Uterus (tissue), 4 donors: ENCODE measurements at places on chromosomes 5 and 9. TPM values are rescaled to one million over a fixed set of nuclear protein-coding genes. Genes with fewer than 3 reads are reported as not detected.

Gene HINT1
- total RNA-seq: 237 TPM

Gene AQP3
- 5.8 TPM for total RNA-seq

Gene TLX3
- not detected for total RNA-seq

Gene SLC25A2
- total RNA-seq: not detected

Gene FSTL4
- total RNA-seq: not detected

Gene PDCD1LG2
- 0.83 TPM for total RNA-seq

Gene IL13
- not detected for total RNA-seq

Gene LRRC19
- total RNA-seq: not detected

Gene PPP1R2B
- not detected for total RNA-seq

Gene GBA2
- total RNA-seq: 41.5 TPM

GRCh38 chr9:122197426-122197825 lies 31.3 kb downstream of the LHX6 start:
- no peaks in the 10 kb centered on the region for H3K36me3 ChIP-seq
- H3K27ac ChIP-seq: no peak overlapping the region
- no peak for DNase-seq
- H3K4me3 ChIP-seq: no peak overlapping the region

GRCh38 chr5:100479079-100479688 lies 56.0 kb upstream of the FAM174A start:
- H3K4me1 ChIP-seq: no peaks in the 10 kb centered on the region
- no peaks in the 10 kb centered on the region for H3K36me3 ChIP-seq

- H3K27ac ChIP-seq: no peak overlapping the region
- no peaks in the 10 kb centered on the region for H3K27me3 ChIP-seq
- no peaks in the 10 kb centered on the region for H3K36me3 ChIP-seq
Measured at GRCh38 chr5:121024416-121025311, 560.6 kb downstream of the PRR16 start.

- no peak for DNase-seq
- H3K4me1 ChIP-seq: no peaks in the 10 kb centered on the region
- no peaks in the 10 kb centered on the region for H3K36me3 ChIP-seq
- no peak overlapping the region for H3K27ac ChIP-seq
Measured at GRCh38 chr5:4386152-4386551, 754.0 kb upstream of the ADAMTS16 start.

- peaks cover 12% of the 10 kb centered on the region for H3K27me3 ChIP-seq
- peaks cover 5% of the 10 kb centered on the region for H3K4me1 ChIP-seq
- H3K4me3 ChIP-seq: no peak overlapping the region
- H3K27ac ChIP-seq: no peak overlapping the region
Measured at GRCh38 chr9:21558615-21559401, 76.7 kb upstream of the IFNE start.

- no peaks in the 10 kb centered on the region for H3K27me3 ChIP-seq
- H3K27ac ChIP-seq: no peak overlapping the region
- no peaks in the 10 kb centered on the region for H3K4me1 ChIP-seq
- H3K36me3 ChIP-seq: no peaks in the 10 kb centered on the region
- no peak for DNase-seq
Measured at GRCh38 chr5:36569491-36569890, 36.9 kb upstream of the SLC1A3 start.

DNA sequence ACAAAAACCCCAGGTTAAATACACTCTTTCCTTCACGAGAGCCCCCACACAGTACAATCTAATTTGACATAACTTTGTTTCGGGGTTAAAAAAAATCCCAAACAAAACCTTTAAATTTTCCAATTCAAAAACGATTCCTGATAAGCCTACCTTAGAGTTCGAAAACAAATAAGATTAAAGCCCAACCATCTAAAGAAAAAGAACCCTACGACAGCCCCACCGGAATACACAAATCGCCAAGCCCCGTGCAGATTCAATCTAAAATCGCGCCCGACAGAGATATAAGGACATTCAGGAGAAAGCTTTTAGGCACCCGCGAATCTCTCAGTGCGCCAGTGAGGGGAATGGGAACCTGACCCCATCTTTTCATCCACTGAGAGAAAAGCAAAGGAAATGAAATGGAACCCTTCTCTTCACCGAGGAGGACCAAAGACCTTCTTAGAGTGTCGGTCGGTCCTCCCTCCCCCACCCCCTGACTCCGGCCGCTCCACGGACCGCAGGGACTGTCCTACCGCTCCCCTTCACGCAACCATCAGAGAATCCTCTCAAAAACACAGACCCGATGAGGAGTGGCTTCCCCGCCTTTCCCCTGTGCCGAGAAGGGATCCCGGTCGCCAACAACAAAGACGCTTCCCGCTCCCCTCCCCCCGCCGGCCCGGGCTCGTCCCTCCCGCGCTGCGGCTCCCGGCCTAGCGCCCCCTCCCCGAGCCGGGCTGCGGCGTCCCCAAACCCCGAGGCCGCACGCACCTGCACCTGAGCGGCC lies 925 bp downstream of the ABHD17B start:
- H3K4me3 ChIP-seq: peak overlapping the region; percentile 76
- peak overlapping the region; percentile 97 for H3K27ac ChIP-seq
- no peaks in the 10 kb centered on the region for H3K27me3 ChIP-seq
- H3K36me3 ChIP-seq: no peaks in the 10 kb centered on the region

DNA sequence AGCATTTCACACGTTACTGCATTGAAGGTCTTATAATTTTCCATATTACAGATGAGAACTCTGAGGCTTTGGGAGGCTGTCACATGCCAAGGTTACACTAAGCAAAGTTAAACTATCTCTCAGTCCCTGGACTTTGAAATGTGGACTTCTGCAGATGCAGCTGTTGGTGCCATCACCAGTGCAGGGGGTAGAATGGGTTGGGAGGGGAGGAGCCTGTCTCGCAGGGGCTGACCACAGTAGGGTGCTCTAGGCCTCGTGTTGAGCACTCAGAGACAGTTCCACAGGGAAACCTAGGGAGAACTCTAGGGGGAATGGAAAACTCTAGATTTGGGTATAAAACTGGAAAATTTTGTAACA lies 220.9 kb downstream of the MAPKAP1 start:
- H3K27me3 ChIP-seq: no peaks in the 10 kb centered on the region
- H3K36me3 ChIP-seq: no peaks in the 10 kb centered on the region
- no peak overlapping the region for H3K4me3 ChIP-seq

DNA sequence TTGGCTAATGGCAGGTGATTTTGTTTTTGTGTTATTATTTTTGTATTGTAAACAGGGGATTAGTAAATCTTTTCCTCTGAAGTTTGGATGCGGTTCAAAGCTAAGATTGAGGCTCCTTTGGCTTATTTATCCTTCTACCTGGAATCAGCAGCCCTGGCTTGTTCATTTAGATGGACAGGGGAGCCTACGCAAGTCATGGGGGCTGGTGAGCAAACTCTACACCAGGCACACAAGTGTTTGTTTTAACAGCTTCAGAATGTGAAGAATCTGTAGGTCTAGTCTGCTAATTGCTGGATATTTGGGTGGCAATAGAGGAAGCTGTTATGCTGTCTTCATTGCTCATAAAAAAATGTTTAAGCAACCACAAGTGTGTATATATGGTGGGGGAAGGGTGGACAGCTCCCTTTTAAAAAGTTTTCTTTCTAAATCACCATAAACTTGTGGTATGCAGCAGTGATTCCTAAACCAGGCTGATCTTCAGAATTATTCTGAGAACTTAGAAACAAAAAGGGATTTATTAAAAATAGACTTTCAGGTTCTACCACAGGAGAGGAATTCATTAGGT lies 20.7 kb downstream of the ZNF462 start:
- no peaks in the 10 kb centered on the region for H3K36me3 ChIP-seq
- no peak for DNase-seq
- H3K4me1 ChIP-seq: no peaks in the 10 kb centered on the region

DNA sequence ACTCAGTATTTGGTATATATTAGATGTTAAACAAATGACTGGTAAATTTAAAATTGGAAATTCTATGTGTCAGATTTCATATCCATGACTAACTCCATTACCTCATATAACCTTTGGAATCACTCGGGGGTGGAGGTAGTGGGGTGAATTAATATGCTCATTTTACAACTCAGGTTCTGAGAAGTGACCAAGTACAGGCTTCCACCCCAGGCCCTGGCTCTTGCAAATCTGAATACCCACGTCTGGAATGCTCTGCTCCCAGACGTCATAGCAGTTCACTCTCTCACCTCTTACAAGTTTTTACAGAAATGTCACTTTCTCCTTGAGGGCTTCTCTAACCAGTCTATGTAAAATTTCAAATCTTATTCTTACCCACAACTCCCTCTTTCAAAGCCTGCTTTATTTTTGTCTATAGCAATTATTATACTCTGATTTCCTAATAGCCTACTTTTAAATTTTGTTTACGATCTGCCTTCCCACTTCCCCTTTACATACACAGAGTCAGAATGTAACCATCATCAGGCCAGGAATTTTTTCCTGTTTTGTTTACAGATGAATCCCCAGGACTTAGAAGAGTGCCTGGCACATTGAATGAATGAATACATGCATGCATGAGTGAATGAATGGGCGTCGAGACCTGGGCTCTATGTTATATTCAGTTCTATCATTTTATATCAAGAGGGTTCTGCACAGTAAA lies 134.1 kb upstream of the IFNE start:
- no peaks in the 10 kb centered on the region for H3K27me3 ChIP-seq
- DNase-seq: no peak
- H3K27ac ChIP-seq: no peak overlapping the region
